ENCODE measurements at places on chromosomes 5 and 9. TPM values are rescaled to one million over a fixed set of nuclear protein-coding genes. Genes with fewer than 3 reads are reported as not detected.

C5orf52 gene
- total RNA-seq, result not detected

PPP3R2 gene
- total RNA-seq, result not detected

UTP15 gene
- total RNA-seq, result 20.5 TPM

NUTM2G gene
- not detected for total RNA-seq

ELAVL2 gene
- total RNA-seq, result 0.09 TPM

C9orf85 gene
- total RNA-seq, result 11.0 TPM

PCDHB16 gene
- total RNA-seq, result 0.09 TPM

ATP6V1G1 gene
- 104 TPM for total RNA-seq

PPP2R2B gene
- not detected for total RNA-seq

FOXD1 gene
- total RNA-seq, result 0.09 TPM

CORO2A gene
- total RNA-seq, result 0.18 TPM

SPATA31A3 gene
- total RNA-seq, result not detected

DND1 gene
- 0.09 TPM for total RNA-seq

LECT2 gene
- not detected for total RNA-seq

SLC36A3 gene
- total RNA-seq, result not detected

SPAG8 gene
- total RNA-seq, result 0.27 TPM

IGIP gene
- 3.7 TPM for total RNA-seq

RGS7BP gene
- 3.1 TPM for total RNA-seq

BHMT2 gene
- 0.09 TPM for total RNA-seq

GDNF gene
- not detected for total RNA-seq

CAMSAP1 gene
- total RNA-seq, result 25.2 TPM

GABRA1 gene
- total RNA-seq, result not detected

OR1L6 gene
- not detected for total RNA-seq

SV2C gene
- not detected for total RNA-seq

CCT5 gene
- total RNA-seq, result 757 TPM

PROP1 gene
- total RNA-seq, result not detected

NKD2 gene
- total RNA-seq, result not detected

EXD3 gene
- 11.7 TPM for total RNA-seq

AMBP gene
- not detected for total RNA-seq

KLHL3 gene
- total RNA-seq, result 13.2 TPM

PRELID1 gene
- 156 TPM for total RNA-seq

IL9 gene
- not detected for total RNA-seq

SLC34A3 gene
- total RNA-seq, result not detected

ATP10B gene
- total RNA-seq, result not detected

UGT3A1 gene
- total RNA-seq, result not detected

CEL gene
- 0.28 TPM for total RNA-seq

TPPP gene
- total RNA-seq, result 0.19 TPM

FOXI1 gene
- not detected for total RNA-seq

LCN2 gene
- total RNA-seq, result not detected

SLC46A2 gene
- not detected for total RNA-seq

SAXO1 gene
- not detected for total RNA-seq

SPRY4 gene
- 9.7 TPM for total RNA-seq

PRLR gene
- not detected for total RNA-seq

CYSRT1 gene
- total RNA-seq, result 0.45 TPM

LMBRD2 gene
- 6.9 TPM for total RNA-seq

RFK gene
- 32.8 TPM for total RNA-seq

CWC27 gene
- total RNA-seq, result 18.5 TPM

DPYSL3 gene
- total RNA-seq, result 90.6 TPM

IL13 gene
- total RNA-seq, result not detected

DNM1 gene
- 2.9 TPM for total RNA-seq

MEIKIN gene
- not detected for total RNA-seq

WDR5 gene
- total RNA-seq, result 20.1 TPM

SHROOM1 gene
- 4.2 TPM for total RNA-seq

GNA14 gene
- total RNA-seq, result 2.4 TPM

PCDHGA1 gene
- 0.36 TPM for total RNA-seq
